ENCODE measurements at places on chromosomes 4 and X.
A peak's percentile ranks its signal among the peaks of the same experiment; 100 is the strongest.

DNA sequence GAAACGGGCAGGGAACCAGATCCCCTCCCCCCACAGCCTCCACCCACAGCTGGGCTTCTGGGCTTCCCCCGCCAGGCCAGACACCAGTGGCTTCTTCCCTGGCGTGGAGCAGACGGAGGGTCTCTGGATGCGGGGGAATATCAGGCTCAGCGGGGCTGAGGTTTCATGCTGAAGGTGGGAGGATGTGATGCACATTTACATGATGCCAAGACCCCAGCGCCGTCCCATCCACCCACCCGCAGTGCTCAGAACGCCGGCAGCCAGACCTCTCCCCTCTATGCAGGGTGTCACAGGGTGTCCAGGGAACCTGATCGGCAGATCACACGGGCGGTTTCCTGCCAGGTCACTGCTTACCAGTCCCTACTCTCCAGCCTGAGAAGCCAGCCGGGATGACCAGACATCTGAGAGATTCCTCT is 12.8 kb upstream of the TNIP2 start:
- no peaks in the 10 kb centered on the region for H3K36me3 ChIP-seq
- no peaks in the 10 kb centered on the region for H3K27me3 ChIP-seq
- no peak overlapping the region for H3K4me3 ChIP-seq

GRCh38 chr4:1851575-1852410 is 4.2 kb downstream of the LETM1 start:
- peaks cover 39% of the 10 kb centered on the region for H3K4me1 ChIP-seq
- peaks cover 21% of the 10 kb centered on the region for H3K36me3 ChIP-seq
- H3K27ac ChIP-seq, result no peak overlapping the region
- no peak for DNase-seq

DNA sequence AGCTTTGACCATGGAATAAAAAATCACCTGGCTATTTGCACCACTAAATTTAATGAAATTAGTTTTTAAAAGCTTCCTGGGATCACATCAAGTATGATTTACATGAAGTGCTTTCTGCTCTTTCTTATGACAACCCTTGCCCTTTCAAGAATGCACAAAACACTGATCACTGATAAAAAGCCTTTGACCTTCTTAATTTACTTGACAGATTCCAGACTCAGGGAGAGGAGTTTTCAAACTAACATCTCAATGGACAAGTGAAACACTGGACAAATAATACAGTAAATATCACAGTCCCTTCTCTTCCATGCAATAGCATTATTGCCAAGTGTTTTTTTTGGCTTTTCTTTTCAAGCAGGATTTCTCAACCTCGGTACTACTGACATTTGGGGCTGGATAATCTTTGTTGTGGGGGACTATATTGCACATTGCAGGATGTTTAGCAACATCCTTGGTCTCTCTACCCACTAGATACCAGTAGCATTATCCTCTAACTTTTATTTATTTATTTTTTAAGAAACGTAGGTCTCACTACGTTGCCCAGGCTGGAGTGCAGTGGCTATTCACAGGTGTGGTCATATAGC is 86.3 kb downstream of the ZNF827 start:
- H3K4me1 ChIP-seq, result no peaks in the 10 kb centered on the region
- peak overlapping the region; percentile 4 for H3K27ac ChIP-seq
- H3K4me3 ChIP-seq, result no peak overlapping the region
- no peaks in the 10 kb centered on the region for H3K27me3 ChIP-seq
- H3K36me3 ChIP-seq, result peaks cover 30% of the 10 kb centered on the region
- no peak for DNase-seq

- H3K27me3 ChIP-seq, result no peaks in the 10 kb centered on the region
- no peak overlapping the region for H3K4me3 ChIP-seq
- no peaks in the 10 kb centered on the region for H3K4me1 ChIP-seq
- H3K36me3 ChIP-seq, result no peaks in the 10 kb centered on the region
Measured at GRCh38 chr4:117327491-117327890, 242.1 kb upstream of the TRAM1L1 start.

DNA sequence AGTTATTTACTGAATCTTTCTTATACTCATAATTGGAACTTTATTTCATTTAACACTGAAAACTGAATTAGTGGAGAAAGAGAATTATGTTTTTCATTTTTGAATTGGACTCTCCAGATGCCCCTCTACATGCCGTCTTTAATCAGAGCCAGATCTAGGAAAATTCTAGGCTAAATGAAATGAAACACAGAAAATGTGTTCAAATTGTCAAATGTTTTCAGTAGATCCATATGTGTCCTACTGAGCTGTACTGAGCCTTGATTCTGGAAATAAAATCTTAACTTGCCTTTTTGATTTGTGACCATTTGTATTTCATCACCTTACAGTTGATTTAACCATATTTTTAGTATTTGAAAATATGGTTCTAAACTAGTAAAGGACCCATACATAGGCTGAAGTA is 64.0 kb upstream of the GK2 start:
- no peaks in the 10 kb centered on the region for H3K27me3 ChIP-seq
- DNase-seq, result no peak
- no peak overlapping the region for H3K27ac ChIP-seq
- no peak overlapping the region for H3K4me3 ChIP-seq

DNA sequence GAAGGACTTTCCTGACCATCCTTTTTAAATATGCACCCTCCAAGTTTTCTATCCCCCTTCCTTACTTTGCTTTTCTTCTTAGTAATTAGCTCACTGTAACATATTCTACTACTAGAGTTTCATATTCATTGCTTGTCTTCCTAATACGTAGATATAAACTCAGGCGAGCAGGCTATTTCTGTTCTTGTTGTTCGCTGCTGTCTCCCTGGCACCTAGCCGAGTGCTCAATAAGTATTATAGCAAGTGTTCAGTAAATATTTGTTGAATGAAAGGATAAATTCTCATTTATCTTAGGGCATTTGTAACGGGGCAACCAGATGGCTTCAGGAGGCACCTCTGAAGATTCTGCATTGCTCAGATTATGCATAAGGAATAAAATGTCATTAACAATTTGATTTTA is 6.8 kb upstream of the RHOH start:
- no peak for DNase-seq
- H3K27me3 ChIP-seq, result no peaks in the 10 kb centered on the region
- H3K36me3 ChIP-seq, result no peaks in the 10 kb centered on the region
- H3K4me1 ChIP-seq, result peaks cover 83% of the 10 kb centered on the region
- peak overlapping the region; percentile 98 for H3K4me3 ChIP-seq
- H3K27ac ChIP-seq, result peak overlapping the region; percentile 78

All from activated naive CD8-positive, alpha-beta T cell treated with anti-CD3 and anti-CD28 coated beads, Interleukin-2, amount 50 U/mL, for 24 hours (primary cell).